ENCODE measurements at places on chromosomes 1 and 21. TPM values are rescaled to one million over a fixed set of nuclear protein-coding genes. Genes with fewer than 3 reads are reported as not detected.

SPATA17 gene
- total RNA-seq = not detected

TCEANC2 gene
- total RNA-seq = 2.1 TPM

GRCh38 chr1:53051676-53052075, 10.3 kb upstream of the PODN start:
- DNase-seq = no peak

DNA sequence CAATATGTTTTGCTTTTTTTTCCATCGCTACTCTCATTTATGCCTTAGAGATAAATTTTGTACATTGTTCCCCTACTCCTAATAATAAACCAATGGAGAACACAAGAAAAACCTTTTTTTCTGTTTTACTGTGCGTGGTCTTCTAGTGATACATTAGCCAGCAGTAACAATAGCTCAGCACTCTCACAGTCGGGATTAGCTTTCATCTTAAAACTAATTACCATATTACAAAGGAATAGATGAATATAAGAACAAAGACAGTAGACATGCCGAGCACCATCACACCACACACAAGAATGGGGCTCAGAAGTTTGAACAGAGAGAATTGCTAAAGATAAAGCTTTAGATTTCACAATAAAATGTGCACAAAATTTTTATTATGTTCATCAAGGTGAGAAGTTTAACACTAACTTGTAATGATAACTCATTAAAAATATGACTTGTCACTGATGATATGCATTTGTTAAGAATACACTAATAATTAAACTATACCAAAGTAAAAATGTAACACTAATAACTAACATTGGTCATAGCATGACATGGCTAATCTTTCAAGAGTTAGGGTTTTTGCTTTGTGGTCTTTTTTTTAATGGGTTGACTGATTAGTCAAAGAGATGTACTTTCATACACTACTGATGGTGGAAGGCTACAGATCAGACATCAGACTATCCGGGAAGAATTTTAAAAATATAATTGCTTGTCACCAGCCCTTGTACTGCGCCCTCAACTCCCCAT, 61.8 kb downstream of the EXTL2 start:
- DNase-seq = no peak

- DNase-seq = no peak
These were observed 91.7 kb downstream of the DTL start for GRCh38 chr1:212127221-212127620.

- no peak for DNase-seq
These were observed 85.7 kb downstream of the NENF start for GRCh38 chr1:212518188-212519054.
